PC-9 (cell line): ENCODE measurements at places on chromosomes 6 and 20.

DNA sequence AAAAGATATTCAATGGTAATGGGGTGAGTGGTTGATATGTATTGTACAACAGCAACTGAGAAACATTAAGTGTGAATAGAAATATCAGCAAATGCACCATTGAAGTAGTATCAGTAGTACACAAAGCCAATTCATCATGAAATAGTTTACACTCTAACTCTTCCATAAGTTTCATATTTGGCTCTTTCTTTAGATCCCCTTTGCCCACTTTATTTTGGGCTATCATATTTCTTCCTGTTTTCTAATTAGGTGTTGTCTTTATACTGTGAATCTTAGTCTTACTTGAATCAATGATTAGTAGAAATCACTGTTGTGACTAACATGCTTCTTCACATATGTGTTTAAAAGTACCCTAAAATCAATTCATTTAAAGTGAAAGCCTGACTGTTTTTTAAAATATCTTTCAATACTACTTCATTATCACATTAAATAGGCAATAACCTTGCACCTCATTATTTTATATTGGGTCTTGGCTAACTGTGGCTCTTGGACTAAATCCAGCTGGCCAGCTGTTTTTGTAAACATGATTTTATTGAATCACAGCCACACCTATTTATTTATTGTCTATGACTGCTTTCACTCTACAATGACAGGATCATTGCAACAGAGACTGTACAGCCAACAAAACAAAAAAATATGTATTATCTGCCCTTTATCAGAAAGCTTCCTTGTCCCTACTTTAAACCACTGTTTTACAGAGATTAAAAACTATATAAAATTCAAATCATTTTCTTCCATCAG is 38.9 kb downstream of the EYS start:
- DNase-seq, result no peak

- no peak for DNase-seq
Measured at GRCh38 chr20:54545676-54546358, 70.4 kb downstream of the DOK5 start.

- DNase-seq, result no peak
Measured at GRCh38 chr6:84050408-84050807, 16.8 kb downstream of the MRAP2 start.

DNA sequence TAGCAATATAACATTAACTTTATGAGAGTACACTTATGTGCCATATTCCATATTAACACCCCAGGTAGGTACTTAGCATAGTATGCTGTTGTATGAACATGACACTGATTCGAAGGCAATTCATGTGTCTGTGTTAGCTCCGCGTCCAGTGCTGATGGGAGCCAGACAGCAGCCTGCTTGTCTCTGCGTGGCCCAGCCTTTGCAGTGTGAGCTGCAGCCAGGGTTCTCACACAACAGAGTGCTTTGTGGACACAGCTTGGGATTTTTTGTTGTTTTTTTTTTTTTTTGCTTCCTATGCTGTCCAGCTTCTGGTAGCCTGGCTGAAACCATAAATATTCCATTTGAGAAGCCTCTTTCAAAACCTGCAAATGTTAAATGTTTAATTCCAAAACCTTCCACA is 350.9 kb downstream of the SMOC2 start:
- no peak for DNase-seq

DNA sequence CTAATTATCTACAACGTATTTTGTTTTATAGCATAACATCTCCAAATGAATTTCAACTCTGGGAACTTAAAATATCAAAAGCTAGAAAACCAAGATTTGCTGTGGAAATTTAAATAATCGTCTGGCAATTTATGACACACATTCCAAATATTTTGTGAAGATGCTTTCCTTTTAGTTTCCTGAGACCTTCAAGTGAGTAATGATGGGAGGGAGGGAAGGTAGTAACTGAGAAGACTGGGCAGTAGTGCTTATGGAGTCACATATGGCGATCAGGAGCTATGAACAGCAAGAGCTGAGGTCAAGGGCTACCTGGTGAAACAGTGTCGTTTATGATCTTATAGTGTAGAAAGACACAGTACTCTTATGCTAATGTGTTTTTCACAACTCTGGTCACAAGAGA is 178.2 kb upstream of the THEMIS start:
- no peak for DNase-seq

DNA sequence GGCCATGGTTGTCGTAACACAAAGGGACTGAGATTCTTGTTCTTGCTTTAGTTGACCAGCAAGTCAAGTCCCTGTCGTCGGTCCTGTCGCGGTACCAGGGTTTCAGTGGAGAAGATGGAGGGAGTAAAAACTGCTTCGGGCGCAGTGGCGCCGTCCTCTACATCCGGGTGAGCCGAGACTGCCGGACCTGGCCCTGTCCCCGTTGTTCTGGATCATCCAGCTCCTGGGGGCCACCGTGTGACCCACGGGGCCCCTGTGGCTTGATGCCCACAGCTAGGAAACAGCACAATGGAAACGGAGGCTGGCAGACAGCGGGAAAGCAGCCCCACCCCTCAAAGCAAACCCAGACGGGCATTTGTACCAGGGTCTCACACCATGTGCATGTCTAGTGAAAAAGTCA is 15.0 kb downstream of the MTG2 start:
- DNase-seq, result no peak

DNA sequence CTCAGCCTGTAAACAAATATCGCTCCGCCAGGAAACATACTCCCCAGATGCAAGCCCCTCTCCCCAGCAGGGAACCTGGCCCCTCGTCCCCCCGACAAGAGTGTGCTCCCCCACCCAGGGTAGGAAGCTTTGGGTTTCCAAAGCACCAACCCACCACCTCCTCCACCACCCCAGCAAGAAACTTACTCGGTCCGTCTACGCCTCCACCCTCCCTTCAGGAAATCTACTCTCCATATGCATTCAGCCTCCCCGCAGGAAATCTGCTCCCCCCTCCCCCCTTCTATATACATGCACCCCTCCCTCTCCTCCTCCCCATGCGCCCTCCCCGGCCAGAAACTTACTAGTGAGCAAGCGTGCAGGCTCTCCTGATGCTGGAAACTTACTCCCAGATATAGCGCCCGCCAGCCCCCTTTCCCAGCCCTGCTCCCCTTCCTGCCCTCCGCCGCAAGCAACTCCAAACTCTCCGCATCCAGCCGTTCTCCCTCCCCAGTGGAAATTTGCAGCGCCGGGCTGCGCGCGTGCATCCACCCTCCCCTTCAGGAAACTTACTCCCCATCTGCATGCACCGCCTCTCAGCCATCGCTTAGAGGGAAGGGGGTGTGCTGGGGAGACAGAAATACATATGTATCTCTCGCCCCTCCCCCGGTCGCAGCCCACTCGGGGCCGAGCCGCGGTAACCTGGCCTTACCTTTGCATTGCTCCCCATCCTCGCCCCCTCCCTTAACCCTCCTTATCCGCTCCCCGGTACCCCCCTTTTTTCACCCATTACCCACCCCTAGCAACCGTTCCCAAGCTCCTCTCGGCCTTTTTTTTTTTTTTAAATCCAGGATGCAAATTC is at the start of gene TRERF1:
Gene TRERF1, minus strand, starts transcription at position 594 of the 838 bp plus-strand sequence. CDS start 182,336 bp downstream, outside the sequence.
- DNase-seq, result peak; percentile 79

DNA sequence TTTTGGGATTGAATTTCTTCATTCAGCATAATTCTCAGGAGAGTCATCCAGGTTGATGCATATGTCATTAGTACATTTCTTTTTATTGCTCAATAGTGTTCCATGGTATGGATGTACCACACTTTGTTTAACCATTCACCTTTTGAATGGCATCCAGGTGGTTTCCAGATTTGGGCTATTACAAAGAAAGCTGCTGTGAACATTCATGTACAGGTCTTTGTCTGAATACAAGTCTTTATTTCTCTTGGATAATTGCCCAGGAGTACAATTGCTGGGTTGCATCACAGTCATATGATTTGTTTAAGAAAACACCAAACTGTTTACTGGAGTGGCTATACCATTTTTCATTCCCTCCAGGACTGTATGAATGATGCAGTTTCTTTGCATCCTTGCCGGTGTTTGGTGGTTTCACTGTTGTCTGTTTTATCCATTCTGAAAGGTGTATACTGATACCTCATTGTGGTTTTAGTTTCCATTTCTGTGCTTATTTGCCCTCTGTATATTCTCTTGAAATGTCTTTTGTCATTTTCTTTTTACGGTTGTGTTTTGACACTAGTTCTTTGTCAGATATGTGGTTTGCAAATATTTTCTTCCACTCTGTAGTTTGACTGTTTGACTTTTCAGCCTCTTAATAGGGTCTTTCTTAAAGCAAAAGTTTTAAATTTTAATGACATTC is 8.8 kb downstream of the CDKAL1 start:
- DNase-seq, result no peak

DNA sequence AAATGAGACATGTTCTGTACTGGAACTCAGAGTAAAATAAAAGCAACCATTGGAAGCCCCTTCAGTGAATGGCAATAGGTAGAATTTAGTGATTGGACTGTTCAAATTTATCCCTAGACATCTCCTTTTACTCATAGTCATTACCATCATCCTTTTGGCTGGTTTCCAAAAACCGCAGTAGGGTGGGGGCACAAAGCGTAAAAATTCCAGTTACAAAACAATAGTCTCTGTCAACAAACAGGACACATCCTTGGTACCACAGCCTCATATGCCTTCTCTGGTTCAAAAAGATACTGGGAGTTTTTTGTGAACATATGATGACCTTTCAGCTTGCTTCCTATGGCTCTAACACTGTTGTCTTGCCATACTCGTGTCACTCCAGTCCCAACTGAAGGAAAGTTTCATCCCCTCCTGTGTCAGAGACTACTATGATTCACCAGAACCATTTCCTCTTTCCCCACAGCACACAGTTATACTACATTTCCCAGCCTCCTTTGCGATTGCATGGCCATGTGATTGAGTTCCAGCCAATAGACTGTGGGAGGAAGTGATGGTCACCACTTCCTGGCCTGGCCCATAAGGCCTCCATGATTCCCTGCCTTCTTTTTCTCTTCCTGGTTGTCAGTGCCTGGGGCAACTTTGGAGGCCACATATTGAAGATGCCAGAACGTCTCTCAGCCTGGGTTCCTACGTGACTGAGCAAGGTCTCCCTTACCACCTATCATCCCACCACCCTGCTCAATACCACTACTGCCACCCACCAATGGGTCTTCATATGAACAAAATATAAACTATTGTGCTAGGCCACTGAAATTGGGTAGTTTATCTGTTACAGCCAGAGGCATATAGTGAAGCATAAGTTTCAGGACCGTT is 162.4 kb downstream of the ID4 start:
- DNase-seq, result no peak

- no peak for DNase-seq
Measured at GRCh38 chr20:6705926-6706548, 61.4 kb upstream of the BMP2 start.

- DNase-seq, result no peak
Measured at GRCh38 chr6:123526128-123526527, 110.6 kb downstream of the TRDN start.

DNA sequence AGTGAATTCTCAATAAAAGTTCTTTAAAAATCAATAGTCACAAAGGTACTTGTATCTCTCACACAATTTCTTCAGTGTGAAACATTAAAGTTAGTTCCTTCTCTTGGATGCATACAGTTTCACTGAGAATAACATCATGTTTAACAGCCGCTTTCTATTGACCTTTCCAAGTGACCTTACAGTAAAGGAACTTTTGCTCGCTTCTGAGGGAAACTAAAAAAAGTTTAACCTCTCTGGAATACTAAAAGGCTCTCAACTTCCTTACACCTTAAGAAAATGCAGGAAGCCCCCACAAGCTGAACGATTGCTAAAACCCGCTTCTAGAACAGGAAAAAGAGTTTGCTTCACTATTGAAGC is 1.3 kb downstream of the RRAGD start:
- DNase-seq, result no peak
